ENCODE measurements at places on chromosomes 12 and 14.

DNA sequence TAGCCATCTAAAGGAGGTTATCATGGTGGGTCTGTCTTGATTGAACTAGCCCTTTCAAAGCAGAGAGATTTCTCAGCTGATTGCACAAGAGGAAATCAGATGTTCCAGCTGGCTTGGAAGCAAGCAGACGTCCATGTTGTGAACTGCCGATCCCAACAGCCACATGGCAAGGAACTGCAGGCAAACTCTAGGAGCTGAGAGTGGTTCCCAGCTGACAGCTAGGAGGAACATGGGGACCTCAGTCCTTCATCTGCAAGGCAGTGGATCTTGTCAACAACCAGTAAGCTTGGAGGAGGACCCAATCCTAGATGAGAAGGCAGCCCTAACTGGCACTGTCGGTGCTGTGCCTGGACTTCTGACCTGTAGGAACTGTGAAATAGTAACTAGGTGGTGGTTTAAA, 7.7 kb downstream of the ACVR1B start:
- no peak for DNase-seq

DNA sequence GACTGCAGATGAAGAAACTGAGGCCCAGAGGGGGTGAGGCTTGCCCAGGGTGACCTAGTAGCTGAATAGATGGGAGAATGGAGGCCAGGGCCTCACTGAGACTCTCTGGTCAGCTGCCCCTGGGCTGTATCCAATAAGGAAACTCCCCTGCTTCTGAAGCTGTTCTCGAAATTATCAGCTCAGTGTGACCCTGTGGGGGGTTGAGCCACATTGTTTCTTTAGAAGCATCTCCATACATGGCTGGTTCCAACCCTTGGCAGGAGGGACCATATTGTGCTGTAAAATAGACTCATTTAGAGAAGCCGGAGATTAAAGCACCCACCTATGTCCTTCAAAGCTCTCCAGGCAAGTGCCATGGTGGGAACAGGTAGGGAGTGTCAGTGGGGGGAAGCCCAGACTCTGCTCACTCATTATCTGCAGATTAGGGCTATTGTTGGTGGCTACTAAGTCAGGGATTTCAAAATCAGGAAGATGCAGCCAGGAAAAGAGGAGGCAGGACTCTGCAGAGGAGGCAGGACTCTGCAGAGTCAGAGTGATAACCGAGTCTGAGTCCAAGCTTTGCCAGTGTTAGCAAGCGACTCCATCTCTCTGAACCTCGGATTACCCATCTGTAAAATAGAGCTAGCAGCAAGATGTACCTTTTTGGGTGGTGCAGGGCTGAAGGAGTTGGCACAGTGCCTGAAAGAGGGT, 3.5 kb downstream of the SERPINA5 start:
- DNase-seq, result no peak

GRCh38 chr12:76462668-76463224, 96.8 kb downstream of the OSBPL8 start:
- DNase-seq, result no peak

DNA sequence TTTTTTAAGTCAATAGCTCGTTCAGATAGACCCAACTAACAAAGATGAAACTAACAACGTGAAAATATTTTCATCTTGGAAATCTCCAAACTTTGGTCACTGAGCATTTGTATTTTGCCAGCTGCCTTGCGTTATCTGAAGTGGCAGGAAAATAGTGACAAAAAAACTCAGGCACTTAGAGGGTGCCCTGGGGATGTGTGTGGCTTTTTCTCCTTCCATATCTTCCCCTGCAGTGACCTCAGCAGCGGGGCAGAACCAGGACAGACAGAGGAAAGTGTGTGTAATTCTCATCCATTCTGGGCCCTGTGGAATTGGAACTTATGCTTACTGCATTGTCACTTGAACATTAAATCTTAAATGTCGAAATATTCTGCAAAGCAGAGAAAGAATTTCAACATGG, 152.0 kb downstream of the BCAT1 start:
- DNase-seq, result no peak

DNA sequence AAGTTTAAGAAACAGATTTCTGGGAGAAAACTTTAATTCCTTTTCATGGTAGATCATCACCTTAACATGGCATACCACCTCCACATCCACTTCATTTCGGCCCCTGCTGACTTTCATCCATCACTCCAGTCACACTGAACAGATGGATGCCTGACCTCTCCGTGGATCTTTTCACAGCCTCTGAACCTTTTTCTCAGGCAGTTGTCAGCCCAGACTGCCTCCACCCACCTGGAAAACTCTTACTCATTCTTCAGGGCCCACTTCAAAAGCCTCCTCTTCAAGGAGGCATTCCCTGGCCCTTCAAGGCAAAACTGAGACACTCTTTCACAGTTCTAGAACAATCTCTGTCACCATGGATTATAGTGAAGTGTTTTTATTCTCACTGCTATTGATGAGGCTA, 52.9 kb downstream of the GXYLT1 start:
- no peak for DNase-seq

DNA sequence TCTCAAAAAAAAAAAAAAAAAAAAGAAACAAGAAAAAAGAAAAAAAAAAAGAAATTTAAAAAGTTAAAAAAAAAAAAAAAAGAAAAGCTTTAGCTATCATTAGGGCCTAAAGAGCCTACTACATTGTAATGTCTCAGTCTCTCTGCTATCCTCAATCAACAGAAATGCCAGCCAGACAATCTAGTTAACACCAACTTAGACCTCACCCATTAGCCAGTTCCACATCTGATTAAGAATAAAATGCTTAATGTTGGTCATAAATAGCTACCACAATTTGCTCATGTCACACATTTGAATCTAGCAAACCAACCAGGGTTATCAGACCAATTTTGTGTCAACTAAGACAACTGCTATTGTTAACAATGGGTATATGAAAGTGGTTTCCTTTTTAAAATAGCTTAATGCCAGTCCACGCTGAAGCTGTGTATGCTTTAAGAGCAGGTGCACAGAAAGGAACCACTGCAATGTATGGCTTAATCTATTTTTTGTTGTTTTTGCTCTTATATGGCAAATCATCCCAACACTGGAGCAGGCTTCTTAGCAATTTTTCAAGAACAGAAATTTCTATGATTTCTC, 45.5 kb upstream of the SELPLG start:
- DNase-seq, result no peak

GRCh38 chr14:96670391-96670790, 126.8 kb upstream of the VRK1 start:
- no peak for DNase-seq

DNA sequence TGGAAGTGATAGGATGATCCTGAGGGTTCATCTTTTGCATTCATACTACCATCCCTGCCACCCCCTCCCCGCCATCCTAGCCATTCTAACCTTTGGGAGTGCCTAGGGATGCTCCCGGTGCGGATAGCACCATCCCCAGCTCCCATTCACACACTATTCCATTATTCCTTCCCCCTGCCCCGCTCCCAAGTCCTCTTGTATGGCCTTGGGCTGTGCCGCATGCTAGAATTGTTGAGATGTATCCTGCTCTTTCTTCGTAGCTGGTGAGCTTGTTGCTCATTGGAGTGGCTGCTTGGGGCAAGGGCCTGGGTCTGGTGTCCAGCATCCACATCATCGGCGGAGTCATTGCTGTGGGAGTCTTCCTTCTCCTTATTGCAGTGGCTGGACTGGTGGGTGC, 644 bp downstream of the TSPAN31 start:
- DNase-seq, result no peak

GRCh38 chr12:5276327-5276880, 155.5 kb upstream of the NTF3 start:
- DNase-seq, result no peak

GRCh38 chr12:108779998-108780688, 48.8 kb upstream of the CORO1C start:
- DNase-seq, result no peak

DNA sequence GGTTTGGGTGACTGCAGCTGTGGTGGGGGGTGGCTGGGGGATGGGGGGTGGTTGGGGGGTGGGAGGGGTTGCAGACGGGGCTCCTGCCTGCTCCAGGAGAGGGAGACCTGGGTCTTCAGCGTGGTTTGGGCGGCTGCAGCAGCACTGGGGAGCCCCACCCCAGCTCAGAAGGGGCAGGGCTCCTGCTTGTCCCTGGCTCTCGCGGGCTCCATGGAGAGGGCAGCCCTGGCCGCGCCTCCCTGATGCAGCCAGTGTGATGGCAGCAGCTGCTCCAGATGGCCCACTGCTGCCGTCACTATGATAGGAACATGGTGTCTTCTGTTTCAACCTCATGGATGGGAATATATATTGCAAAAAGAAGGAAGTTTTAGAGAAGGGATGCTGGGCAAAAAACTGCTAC, 22.9 kb downstream of the TRHDE start:
- no peak for DNase-seq

GRCh38 chr12:131783915-131784541, 44.2 kb upstream of the MMP17 start:
- no peak for DNase-seq

- DNase-seq, result no peak
These were observed 52.7 kb downstream of the FAM222A start for GRCh38 chr12:109766251-109766778.

DNA sequence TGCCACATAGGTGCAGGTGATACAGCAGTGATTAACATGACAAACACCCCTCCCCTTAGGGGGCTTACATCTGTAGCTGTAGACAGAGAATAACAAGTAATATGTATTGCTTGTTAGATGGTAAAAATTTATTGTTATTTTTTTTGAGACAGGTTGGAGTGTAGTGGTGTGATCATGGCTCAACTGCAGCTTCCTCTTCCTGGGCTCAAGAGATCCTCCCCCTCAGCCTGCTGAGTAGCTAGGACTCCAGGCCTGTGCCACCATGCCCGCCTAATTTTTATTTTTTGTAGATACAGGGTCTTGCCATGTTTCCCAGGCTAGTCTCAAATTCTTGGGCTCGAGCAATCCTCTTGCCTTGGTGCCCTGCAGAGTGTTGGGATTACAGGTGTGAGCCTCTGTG, 19.8 kb downstream of the DIP2B start:
- no peak for DNase-seq

DNA sequence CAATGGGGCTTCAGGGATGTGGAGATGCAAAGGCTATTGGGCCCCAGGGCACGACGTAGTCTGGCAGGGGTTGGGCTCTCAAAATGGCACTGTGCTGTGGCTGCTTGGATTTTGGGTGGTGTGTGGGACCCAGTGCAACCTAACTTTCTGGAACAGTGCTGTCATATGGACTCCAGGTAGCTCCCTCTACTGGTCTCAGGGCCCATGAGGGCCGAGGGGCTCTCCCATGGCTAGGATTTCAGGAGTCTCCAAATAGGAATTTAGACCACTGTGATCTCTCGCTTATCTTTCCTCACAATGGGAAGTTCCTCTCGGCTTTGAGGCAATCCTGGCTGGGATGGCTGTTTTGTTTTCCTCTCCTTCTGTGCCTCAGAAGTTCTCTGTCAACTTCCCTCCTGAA, 68.2 kb upstream of the MUCL1 start:
- no peak for DNase-seq

- DNase-seq, result peak; percentile 76
These were observed 585 bp upstream of the DYRK2 start for GRCh38 chr12:67647799-67648520.

DNA sequence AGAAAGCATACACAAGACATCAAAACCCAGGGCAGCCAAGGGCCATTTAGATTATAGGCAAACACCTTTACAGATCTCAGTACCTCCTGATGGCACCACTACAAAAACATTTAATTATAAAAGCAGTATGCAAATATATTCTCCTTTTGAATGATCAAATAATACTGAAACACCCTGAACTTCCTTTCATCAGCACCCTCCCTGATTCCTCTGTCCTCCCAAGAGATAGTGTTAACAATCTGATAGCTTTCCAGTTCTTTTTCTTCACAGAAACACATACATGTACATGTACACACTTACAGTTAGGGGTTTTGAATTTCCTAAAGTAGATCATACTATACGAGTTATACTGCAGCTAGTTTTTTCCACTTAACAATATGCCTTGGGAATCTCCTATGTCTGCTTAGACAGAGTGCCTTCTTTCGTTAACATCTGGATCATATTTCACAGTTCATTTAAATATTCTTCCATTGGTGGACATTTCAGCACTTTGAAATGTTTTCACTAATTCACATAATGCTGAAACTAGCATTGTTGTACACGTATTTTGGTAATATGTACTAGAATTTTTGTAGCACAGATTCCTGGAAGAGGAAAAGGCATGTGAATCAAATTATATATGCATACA, 35.2 kb downstream of the TDG start:
- DNase-seq, result no peak

DNA sequence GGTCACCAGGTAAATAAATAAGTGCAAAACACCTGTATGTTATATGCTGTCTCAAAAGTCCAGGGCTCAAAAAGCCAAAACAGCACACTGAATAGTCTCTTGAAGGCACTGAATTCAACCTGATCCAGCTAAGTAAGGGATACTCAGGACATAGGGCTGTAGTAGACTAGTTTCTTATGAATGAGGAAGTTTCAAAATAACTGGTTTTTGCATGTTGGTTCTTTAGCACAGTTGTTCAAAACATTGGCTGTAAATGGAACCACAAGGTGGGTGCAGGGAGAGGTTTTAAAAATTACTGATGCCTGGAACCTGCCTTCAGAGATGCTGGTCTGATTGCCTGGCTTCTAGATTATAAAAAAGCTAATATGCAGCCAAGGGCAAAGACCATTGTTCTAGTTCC, 34.1 kb downstream of the NDUFA12 start:
- no peak for DNase-seq

DNA sequence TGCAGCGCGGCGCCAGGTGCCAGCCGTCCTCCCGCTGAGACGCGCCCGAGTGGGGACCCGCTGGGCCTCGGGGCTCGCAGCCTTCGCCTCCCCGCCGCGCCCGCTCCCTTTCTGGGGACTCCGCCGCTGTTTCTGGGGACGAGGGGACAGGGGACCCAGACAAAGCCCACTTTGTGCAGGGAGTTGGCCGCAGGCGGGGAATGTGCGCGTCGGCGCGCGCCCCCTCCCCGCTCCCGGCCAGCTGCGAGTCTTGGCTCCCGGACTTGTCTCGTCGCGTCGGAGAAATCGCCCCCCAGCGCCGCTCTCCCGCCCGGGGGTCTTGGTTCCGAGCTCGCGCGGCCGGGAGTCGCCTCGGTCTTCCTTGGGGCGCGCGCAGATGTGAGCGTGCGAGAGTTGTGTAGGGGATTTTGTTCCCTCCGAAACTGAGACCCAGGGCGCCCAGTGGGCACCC, 717 bp downstream of the VASH1 start:
- peak; percentile 55 for DNase-seq

DNA sequence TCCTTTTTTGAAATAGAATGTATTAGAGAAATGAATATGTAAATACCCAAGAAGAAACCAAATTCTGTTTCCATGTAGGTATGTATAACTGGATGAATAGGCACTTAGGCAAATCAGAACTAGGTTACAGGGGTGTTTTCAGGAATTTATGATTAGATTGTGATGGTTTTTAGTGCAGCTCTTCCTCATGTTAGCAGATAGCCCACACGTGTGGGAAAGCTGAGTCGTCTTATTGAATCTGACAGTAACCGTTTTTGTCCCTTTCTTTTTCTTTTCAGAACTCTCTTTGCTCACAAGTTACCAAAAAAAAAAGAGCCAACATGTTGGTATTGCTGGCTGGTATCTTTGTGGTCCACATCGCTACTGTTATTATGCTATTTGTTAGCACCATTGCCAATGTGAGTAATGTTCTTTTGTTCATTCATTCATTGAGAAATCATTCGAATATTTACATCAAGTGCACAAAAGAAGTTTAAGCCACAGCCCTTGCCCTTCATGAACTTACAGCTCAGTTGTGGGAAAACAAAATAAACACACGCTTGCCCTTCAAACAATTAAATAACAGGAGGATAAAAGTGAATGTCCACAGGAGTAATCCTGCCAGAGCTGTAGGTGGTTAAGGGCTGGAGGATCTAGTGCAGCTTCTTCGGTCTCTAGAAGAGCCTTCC, 14.8 kb downstream of the EMP1 start:
- no peak for DNase-seq

Measured in nephron progenitor cell (in vitro differentiated cells).